ENCODE measurements at places on chromosomes 1 and 21.

- peak; percentile 73 for DNase-seq
Measured at GRCh38 chr1:151196292-151196800, 2.0 kb upstream of the PIP5K1A start.

DNA sequence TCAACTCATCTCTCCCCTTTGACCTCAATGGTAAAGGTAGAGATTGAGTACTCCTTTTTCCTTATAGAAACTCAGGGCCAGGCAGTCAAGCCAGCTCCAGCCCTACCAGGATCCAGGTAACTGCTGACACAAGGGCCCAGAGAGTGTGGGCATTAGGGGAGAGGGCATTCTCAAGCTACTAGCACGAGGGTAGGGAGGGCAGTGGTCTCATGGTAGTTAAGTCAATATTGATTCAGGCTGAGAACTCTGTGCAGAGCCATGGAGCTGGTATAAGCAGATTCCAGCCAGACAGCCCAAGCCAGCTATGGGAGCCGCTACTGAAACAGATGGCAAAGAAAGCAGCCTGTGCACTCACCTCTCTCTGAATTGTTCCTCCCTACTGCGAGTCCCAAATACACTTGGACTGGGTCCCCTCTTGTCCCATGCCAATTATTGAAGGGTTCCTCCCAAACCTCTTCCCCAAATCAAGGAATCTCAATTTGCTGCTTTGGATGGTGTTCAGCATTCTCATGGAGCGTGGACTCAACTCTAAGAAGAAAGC lies 2.8 kb downstream of the PI4KB start:
- DNase-seq = no peak

DNA sequence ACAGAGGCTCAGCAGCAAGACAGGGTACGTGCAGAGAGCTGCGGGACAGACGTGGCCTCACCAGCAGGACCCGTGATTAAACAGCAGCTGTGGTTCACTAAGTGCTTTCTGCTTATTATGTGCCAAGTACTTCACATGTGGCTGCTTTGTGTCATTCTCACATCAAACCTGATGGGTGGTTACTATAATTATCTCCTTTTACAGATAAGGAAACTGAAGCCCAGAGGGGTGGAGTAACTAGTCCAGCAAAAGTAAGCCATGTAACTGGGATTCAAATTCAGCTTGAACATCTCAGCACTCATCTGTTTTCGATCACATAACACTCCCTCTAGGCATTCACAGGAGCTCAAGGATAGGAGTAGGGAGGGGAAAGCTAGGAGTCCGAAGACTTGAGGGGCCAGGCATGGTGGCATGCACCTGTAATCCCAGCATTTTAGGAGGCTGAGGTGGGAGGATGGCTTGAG lies 50.8 kb upstream of the CLIC4 start:
- peak; percentile 39 for DNase-seq

DNA sequence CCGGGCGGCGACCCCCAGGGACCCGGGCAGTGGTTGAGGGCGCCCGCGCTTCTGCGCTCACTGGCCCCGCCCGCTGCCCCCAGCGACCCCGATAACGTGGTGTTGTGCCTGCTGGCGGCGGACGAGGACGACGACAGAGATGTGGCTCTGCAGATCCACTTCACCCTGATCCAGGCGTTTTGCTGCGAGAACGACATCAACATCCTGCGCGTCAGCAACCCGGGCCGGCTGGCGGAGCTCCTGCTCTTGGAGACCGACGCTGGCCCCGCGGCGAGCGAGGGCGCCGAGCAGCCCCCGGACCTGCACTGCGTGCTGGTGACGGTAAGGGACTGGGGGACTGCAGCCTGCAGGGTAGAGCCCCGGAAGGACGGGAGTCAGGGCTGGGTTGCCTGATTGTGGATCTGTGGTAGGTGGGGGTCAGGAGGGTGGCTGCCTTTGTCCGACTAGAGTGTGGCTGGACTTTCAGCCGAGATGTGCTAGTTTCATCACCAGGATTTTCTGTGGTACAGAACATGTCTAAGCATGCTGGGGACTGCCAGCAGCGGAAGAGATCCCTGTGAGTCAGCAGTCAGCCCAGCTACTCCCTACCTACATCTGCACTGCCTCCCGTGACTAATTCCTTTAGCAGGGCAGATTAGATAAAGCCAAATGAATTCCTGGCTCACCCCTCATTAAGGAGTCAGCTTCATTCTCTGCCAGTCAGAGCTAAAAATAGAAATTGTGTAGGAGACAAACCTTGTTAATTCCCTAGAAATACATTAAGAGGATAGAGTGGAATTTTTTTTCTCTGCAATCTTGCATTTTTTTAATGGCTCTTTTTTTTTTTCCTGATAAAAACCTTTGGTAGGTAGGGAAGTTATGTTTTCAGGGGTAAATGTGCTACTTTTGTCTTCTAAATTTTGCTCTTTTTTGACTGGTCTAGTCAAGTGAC lies 1.5 kb downstream of the GADD45A start:
- peak; percentile 46 for DNase-seq

DNA sequence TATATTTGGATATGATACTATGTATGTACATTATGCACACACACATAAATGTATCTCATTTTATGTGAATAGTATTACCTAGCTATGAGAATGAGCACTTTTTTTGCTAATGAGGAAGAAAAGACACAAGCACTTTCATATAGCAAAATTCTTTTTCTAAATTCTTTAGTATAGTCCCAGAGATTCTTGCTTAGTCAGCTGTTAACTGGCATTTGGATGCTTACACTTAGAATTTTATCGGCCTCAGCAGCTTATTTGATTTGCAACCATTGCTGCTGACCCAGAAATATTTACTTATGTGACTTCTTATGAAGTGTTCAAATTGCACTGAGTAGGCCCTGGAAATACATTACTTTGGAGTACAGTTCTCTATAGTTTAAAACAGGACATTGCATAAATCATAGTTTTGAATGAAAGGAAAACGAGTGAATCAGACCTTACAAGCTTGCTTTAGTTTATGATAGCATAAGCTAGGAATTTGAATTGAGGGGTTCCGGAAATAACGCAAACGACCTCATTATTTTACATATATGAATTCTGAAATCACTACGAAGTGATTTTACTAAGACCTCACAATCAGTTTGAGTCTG lies 653.9 kb upstream of the NEGR1 start:
- no peak for DNase-seq

GRCh38 chr1:65243491-65243890 lies 65.9 kb upstream of the DNAJC6 start:
- DNase-seq = no peak

- no peak for DNase-seq
Measured at GRCh38 chr1:4002741-4003140, 102.7 kb upstream of the C1orf174 start.

DNA sequence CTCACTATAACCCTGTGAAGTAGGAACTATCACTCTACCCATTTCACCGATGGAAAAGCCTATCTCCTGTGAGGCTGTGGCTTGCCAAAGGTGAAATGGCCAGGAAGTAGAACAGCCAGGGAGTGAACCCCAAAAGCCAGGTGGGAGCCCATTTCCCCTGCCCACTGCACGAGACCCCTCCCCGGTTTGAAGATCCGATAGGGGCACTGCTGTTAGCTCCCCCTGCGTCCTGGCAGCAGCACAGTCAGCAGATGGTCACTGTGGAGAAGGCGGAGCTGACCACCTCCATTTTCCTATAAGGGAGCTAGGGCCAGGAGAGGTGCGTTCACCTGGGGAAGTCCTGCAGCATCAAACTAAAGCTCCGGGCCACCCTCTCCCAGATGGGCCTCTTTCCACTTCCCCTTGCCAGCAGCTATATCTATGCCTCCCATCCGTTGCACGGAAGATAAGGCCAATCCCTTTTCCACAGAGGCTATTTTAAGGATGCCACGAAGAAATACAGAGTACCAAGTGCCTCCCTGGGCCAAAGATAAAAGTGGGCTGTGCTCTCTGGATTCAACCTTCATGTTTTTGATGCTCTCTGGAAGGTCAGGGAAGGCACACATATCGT lies 7.8 kb downstream of the ERG start:
- no peak for DNase-seq

GRCh38 chr21:24894324-24894723 lies 713.0 kb downstream of the MRPL39 start:
- no peak for DNase-seq
